ENCODE measurements at places on chromosomes 1 and 21.

GRCh38 chr1:76866566-76866965, 714 bp upstream of the ST6GALNAC5 start:
- no peak for DNase-seq

GRCh38 chr1:55981010-55981650, 598.2 kb downstream of the PLPP3 start:
- DNase-seq, result no peak

- DNase-seq, result no peak
Measured at GRCh38 chr1:167635941-167636340, 5.9 kb downstream of the RCSD1 start.

DNA sequence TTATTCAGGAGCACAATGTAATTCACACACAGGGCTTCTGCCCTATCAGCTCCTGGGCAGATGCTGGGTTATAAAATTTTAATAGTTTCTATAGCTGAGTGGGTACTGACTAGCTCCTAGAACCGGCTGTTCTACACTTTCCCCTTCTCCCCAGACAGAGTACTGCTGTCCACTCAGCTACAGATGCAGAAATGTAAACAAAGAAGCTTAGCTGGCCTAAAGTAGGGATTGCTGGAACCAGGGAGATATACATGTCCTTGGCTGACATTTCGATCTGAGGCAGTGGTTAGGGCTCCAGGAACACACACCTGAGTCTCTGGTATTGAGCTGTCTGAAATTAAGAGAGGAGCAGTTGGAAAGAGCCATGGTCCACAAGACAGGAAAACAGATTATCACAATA, 211.5 kb upstream of the USP24 start:
- DNase-seq, result no peak

DNA sequence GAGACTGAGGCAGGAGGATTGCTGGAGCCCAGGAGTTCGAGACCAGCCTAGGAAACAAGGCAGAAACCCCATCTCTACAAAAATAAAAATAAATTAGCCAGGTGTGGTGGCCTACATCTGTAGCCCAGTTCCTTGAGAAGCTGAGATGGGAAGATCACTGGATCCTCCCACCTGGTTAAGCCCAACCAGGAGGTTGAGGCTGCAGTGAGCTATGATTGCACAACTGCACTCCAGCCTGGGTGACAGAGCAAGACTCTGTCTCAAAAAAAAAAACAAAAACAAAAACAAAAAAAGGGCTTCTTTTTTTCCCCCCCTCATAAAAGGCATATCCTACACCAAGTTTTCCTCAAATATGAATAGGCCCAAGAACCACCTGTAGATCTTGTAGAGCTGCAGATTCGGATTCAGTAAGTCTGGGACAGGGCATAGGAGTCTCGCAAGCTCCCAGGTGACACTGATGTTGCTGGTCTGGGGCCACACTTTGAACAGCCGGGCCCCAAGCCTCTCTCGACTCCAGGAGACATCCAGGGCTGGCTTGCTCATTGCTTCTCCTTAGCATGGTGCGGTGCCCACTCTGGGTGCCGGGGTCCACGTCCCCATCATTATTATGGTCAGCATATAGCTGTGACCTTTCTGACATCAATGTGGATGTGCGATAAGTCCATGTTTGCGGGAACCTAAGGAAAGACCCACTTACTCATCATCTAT, 22.1 kb upstream of the UMODL1 start:
- no peak for DNase-seq

- no peak for DNase-seq
Measured at GRCh38 chr1:201728731-201729130, 100.2 kb upstream of the IPO9 start.

DNA sequence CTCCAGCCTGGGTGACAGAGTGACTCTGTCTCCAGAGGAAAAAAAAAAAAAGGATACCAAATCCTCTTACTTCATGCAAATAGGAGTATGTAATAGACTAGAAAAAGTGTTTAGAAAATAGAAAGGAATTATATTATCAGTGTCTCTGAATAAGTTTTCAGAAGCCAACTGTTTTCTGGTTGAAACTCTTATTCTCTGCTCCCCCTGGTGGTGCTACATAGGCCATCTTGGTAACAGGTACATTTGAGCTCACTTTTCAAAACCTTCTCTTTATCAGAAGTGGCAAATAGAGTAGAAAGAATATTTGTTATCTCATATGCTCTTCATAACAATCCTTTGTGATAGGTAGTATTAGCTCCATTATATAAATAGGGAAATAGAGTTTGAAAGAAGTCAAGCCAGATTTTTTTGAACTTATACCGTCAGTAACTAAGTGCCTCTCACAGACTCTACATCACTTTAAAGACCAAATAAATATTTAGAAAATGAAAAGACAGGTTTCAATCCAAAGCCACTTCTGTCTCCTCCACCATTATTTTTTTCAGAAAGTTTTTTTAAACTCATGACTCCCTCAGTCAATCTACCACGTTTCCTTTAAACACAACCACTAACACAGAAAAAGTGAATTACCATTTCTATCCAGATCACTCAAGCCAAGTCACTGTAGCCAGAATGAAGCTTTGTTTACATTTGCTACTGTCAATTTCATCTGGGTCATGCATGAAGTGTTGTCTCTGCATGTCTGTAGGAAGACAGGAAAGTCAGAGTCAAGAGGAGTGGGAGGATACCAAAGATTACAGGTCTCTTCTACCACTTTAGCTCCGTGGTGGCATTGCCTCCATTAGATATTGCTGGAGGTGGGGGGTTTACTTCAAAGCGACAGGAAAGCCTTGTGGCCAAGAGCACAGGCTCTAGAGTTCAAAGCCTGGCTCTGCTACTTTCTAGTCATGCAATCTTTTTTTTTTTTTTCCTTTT, 45.6 kb downstream of the IL23R start:
- DNase-seq, result no peak

- no peak for DNase-seq
Measured at GRCh38 chr1:226524547-226524946, 24.0 kb upstream of the STUM start.

GRCh38 chr1:201515895-201516294, 9.0 kb upstream of the CSRP1 start:
- DNase-seq, result peak; percentile 39

DNA sequence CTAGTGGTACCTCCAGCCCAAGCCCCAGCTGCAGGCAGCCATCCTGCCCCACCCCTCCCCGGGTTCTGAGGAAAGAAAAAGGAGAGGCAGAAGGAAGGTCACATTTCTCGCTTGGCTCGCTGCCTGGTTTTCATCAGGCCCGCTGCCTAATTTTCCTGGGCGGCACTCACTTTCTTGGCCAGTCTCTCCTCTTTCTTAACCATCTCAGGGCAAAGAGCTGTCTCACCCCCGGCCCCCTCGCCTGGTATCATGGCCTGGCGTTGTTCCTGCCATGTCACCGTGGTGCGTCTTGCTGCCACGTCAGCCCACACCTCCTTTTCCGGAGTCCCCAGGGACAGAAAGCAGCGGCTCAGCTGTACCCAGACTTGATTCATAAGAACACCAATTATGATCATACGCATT, 26.6 kb upstream of the CASZ1 start:
- DNase-seq, result no peak

DNA sequence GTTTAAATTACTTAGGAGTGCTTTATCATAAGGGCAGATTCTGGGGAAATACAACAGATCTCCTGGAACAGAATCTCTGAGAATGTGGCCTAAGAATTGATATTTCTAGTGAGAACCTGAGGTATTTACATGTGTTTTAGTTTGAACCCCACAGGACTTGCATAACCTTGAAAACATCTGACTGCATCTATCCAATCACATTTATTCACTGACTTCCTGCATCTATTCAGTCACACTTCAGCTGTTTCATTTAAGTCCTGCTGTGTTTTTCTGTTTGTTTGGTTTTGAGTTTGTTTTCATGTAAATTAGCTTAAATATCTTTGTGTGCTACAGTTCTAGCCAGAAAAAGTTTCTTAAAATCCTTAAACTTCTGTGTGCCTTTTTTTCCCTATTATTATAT, 1260.7 kb downstream of the PLA2G4A start:
- DNase-seq, result no peak

DNA sequence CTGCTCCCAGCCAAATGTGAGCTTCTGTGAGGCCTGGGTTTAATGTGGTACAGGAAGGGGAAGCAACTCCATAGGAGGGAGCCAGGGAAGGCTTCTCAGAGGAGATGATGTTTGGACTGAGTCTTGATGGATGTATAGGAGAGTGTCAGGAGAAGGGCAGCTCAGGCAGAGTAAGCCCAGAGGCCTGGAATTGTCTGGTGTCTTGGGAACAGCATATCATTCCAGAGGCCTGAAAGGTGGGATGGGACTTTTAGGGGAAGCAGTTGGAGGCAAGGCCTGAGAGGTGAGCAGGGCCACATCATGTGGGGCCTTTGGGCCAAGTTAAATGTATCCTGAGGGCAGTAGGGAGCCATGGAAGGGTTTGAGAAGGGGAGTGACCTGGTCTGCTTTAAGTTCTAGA, 148.6 kb upstream of the WNT4 start:
- no peak for DNase-seq

GRCh38 chr1:27568300-27569087, 35.5 kb downstream of the AHDC1 start:
- peak; percentile 97 for DNase-seq

DNA sequence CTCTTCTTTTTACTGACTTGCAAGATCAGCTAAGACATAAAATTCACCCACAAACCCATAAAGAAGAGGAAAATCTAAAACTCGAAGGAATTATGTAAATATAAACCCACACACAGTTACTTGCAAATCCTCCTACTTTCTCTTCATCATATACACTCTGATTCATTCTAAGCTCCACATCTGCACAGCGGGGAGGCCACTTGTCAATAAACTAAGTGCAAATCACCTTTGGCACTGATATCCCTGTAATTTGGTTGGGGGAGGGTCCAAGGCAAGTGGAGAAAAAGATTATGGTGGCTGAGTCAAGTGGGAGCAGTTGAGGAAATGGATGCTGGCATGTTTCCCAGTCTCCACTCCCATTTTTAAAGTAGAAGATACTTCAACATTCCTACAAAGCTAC, 596.5 kb downstream of the MATN1 start:
- no peak for DNase-seq

DNA sequence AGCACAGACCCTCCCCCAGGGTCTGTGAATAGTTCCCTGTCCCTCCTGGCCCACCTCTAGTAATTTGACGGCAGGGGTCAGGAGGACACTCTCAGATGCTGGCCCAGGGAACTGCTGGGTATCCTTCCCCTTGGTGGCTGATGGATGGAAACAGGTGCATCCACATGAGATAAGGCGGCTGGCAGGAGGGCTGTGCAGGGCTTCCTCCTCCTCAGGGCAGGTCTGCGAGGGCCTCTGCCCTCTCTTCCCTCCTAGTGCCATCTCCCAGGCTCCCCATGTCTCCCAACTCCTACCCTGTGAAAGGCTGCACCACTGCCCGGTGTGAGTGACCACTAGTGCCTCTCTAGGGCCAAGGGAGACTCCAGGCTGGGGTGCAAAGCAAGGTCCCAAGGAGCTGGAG, 123.9 kb downstream of the GLIS1 start:
- DNase-seq, result no peak

- DNase-seq, result no peak
Measured at GRCh38 chr1:156394835-156395461, 25.9 kb downstream of the RHBG start.

DNA sequence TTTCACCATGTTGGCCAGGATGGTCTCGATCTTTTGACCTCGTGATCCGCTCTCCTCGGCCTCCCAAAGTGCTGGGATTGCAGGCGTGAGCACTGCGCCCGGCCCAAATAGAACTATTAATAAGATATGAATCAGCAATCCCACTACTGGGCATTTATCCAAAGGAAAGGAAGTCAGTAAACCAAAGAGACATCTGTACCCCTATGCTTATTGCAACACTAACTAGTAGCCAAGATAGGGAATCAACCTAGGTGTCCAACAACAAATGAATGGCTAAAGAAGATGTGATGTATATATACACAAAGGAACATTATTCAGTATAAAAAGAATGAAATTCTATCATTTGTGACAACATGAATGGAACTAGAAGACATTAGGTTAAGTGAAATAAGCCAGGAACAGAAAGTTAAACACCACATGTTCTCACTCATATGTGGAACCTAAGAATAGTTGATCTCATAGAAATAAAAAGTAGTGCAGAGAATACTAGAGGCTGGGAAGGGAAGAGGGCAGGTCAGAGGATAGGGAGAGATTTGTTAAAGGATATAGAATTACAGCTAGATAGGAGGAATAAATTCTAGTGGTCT, 48.8 kb downstream of the XPR1 start:
- peak; percentile 74 for DNase-seq

DNA sequence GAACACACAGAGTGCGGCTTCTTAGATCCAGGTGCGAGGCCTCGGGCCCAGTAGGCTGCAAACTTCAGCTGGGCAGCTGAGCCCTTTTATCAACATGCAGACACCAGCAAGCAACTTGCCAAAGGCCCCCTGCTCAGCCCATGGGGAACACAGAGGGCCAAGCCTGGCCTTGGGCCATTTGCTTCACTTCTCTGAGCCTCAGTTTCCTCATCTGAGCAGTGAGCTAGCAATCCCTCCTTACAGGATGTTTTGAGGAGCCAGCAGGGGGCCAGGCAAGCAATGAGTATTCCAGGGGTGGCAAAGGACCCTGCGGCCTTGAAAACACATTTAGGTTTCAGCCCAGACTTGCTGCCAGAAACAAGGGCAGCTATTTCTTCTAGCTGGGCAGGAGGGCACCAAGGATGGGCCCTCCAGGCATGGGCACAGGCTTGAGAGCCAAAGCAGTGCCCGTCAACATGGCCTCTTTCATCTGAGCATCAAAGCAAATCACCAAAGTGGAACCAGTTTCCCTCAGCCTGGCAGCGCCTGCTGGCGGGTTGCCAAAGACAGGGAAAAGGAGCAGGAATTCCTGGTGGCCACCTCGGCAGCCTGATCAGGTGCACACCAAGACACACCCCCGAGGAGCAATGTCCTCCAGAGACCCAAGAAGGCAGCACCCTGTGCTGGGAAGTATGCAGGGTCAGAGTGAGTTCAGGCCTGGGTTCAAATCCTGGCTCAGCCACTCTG, 1.4 kb downstream of the MATN1 start:
- DNase-seq, result no peak

DNA sequence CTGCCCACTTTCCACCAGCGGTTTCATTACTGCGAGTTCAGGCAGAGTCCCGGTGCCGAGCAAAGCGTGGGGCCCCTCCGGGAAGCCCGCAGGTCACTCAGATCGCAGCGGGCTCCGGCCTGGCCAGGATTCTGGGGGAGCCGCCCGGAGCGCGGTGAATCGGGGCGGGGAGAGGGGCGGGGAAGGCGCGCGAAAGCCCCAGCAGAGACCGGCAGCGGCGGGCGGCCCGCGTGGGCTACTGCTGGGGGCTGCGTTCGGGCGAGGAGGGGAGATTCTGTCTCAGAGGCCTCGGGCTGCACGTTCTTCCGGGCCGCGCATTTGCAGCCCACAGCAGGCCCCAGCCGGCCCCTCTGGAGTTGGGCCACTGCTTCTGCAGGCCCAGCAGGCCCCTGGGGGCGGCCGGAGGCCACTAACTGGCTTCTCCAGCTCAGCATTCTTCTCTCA, 64.7 kb downstream of the SCCPDH start:
- no peak for DNase-seq

- no peak for DNase-seq
Measured at GRCh38 chr1:234907940-234908405, 220.7 kb downstream of the TOMM20 start.

DNA sequence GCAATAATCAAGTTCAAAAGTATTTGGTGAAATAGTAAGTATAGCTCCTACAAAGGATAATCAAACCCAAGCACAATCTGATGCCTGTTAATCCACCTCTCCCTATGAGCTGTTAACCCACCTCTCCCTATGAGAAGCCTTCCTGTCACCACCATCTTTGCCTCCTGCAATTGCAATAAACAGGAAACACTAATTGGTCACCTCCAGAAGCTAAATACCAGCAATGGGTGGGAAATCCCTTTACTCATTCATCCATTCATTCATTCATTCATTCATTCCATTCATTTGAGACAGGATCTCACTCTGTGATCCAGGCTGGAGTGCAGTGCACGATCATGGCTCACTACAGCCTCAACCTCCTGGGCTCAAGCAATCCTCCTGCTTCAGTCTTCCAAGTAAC, 132.8 kb downstream of the RERE start:
- DNase-seq, result no peak
